Daoy (cell line): ENCODE measurements at places on chromosomes 6 and 20. TPM values are rescaled to one million over a fixed set of nuclear protein-coding genes. Genes with fewer than 3 reads are reported as not detected.

C20orf141 gene
- total RNA-seq: not detected in 2 replicates

NMBR gene
- total RNA-seq: not detected in 2 replicates

GRCh38 chr20:49510562-49511122, 28.2 kb upstream of the KCNB1 start:
- DNase-seq: no peak

GRCh38 chr20:36273414-36274180, 32.5 kb upstream of the DLGAP4 start:
- DNase-seq: peak; percentile 37

GRCh38 chr6:13241364-13241763, 87.0 kb downstream of the TBC1D7 start:
- no peak for DNase-seq

GRCh38 chr6:153725456-153725855, 313.6 kb upstream of the OPRM1 start:
- DNase-seq: no peak

DNA sequence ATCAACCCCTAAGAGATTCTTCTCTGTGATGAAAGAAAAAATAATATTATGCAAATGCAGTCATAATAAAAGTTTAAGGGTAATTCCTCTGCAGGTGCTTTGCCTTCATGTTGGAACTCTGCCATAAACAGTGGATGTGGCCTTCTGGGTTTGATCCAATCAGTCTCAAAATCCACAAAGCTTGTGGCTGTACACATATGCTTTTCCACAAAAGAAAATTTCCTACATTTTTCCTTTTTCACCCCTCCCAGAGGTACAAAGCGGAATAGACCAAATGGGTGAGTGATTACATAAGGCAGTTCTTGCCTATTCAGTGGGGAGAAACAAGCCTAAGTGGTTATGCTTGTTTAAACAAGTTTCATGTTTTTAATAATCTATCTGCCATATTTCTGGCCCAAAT, 16.7 kb downstream of the CALHM5 start:
- no peak for DNase-seq

DNA sequence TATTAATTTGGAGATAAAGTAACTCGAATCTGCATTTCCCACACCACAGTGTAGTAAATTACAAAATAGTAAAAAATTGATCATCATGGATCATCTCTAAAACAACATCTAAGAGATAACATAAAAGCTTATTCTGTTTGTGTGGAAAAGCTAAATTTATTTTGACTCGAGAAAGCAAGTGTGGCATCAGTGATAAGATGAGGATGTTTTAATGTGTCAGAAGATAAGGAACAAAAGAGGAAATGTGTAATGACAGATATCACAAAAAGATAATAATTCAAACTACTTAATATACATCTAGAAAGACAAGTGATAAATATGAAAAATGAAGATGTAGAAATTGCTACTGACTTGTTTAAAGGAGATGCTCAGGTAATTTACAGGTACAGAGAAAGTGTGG, 74.1 kb downstream of the DNAH8 start:
- no peak for DNase-seq
